ENCODE measurements at places on chromosomes 6 and 20.

- peak; percentile 59 for DNase-seq
These were observed at the start of gene TDRD6 for GRCh38 chr6:46687619-46688097. Gene TDRD6, plus strand, starts transcription at chr6:46687885. Its CDS starts 244 bp downstream, at chr6:46688129.

DNA sequence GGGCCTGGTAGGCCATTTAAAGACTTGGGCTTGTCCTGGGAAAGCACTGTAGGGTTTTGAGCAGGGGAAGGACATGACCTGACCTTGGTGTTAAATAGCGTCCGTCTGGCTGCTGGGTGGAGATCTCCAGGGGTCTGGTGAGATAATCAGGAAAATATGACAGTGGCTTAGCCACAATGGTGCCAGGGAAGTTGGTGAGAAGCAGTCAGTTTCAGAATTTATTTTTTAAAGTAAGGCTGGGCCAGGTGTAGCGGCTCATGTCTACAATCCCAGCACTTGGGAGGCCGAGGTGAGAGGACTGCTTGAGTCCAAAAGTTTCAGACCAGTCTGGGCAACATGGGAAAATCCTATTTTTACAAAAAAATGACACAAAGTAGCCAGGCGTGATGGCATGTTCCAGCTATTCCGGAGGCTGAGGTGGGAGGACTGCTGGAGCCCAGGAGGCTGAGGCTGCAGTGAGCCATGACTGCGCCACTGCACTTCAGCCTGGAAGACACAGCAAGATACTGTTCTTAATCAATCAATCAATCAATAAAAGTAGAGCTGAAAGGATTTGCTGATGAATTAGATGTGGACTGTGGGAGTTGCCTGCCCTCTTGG lies 41.4 kb downstream of the BCL2L1 start:
- DNase-seq, result no peak

DNA sequence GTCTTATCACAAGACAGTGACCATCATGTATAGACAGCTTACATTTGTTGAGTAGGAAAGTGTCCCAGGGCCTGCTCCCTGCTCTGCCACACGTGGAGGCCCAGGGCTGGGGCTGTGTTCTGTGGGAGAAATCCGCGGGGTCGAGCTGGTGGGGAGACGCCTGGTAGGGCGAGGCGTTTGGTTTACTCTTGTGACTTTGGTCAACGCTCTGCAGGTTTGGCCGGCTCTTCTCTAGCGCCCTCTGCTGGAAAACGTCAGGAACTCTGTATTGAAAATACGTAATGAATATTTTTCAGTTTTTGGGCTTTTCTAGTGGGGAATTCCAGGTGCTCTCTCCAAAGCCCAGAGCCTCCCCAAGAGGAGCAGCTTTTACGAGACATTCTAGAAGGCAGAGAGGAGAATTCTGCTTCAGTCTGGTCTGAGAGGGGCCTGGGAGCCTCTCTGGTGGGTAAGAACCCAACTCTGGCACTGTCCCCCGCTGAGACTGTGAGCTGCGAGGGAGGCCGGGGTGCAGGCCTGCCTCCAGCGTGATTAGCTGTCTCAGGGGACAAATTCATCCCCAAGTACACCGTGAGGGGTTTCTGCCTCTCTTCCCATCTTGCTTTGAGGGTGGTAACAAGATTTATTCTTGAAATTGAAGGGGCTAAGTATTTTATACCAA lies 112.6 kb upstream of the RALGAPA2 start:
- DNase-seq, result peak; percentile 85

DNA sequence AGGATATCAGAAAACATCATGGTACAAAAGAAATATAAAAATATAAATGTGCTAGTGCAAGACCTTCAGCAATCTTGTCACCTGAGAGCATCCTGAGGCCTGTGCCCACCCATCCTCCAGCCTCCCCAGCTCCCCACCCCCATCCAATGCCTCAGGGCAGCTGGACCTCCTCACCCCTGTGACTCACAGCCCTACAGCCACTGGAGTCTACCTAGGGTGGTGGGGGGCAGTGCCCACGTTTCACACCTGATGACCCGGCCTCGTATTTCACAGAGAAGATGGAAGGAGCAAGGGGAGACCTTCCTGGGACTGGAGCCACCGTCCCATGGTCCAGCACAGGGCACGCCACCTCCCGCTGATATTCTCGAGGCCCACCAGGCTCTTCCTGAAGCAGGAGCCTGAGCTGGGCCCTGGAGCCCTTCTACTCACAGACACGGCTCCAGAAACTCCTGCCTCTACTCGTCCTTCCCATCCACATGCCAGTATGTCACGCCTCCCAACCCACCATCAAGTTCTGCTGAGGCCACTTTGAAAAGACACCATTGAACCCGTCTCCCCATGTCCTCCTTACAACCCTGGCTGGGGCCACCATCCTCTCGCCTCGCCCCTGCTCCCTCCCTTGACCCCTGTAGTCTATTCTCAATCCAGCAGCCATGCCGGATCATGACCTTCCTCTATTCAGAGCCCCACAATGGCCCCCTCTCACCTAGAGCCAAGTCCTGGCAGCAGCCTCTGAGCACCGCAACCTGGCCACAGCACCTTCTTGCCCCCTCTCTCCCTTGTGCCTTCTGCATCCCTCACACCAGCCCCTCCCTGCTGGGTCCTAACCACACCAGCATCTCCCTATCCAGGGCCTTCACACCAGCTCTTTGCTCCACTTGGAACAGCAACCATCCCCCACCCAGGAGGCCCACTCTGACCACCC lies 13.3 kb downstream of the APMAP start:
- no peak for DNase-seq

- peak; percentile 39 for DNase-seq
These were observed 199.0 kb upstream of the HS3ST5 start for GRCh38 chr6:114541794-114542193.

- no peak for DNase-seq
These were observed 19.6 kb downstream of the WFDC2 start for GRCh38 chr20:45489083-45489531.

- no peak for DNase-seq
These were observed 465.1 kb upstream of the CHD6 start for GRCh38 chr20:42083280-42083679.

- peak; percentile 67 for DNase-seq
These were observed 357.3 kb upstream of the JARID2 start for GRCh38 chr6:14888575-14889000.

DNA sequence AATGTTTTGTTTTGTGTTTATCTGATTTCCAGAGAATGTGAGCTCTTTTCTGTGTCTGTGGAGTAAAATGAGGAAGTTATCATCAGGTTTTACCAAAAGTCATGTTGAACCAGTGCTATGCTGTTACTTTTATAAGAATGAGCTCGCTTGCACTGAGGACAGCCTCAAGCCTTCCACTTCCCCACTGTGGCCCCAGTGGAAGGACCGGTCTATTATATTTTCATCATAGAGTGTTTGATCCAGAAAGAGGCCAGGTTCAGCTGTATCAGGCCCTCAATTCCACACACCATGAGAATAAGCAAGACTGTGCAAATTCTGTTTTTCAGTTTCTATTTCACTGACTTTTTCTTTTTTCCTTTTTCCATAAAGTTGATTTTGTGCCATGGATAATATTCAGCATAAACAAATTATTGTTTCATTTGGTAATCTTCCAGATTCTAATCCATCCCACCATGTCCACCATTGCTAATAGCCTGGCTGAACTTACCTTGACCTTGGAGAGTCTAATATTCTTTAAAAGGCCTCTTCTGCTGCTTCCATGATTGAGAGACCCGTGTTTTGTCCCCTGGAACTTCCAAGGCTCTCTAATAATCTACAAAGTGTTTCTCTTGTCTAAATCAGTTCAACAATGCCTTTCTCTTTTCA lies 286.2 kb downstream of the THBS2 start:
- no peak for DNase-seq

DNA sequence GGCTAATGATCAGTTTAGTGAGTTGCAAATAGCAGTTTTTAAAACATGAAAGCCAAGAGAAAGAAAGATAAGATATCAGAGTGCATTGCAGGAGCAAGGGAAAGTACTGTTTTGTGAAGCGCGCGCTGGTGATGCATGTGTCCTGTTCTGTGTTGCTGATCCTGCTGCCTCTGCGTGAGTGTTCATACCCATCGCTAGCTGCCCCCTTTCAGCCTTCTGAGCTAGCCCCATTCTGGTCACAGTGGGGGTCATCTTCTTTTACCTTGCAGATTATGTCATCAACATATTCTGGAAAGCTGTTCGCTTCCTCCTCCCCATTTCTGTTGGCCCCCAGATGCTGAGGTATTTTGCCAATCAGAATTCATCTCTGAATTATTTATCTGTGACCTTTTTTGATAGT lies 1.9 kb downstream of the MRAP2 start:
- no peak for DNase-seq

DNA sequence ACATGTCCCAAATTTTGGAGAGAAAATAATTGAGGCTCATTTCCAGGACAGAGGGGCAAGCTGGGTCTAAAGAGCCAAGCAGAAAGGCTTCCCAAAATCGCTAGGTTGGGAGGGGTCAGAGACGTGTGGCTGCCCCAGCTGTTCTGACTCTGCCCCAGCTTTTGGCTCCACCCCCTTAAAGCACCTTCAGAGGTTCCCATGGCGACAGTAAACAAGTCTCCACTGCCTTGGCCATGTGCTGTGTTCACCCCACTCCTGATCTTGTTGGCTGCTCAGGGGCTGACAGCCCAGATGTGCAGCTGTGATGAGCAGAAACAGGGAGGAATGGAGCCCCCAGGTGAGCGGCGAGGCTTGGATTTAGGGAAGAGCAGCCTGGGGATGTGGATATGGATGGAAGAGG lies 72.8 kb upstream of the SPTLC3 start:
- DNase-seq, result no peak

DNA sequence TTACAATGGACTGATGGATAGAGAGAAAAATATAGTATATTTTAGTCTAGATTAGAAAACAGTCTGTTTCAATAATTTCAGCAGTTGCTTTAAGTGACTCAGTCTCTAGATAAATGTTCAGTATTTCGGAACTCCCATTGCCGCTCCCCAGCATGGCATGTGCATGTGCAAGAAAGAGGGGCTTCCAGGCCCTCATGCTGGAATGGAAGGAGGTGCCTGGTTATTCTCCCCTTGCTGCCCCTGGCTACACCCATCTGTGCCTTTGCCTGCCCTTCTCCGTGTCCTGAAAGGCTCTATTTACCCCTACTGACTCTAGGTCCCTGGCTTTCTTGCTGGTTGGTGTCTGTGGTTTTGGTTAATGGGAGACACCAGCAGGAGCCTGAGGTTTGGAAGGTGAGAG lies 115.7 kb upstream of the IFNGR1 start:
- DNase-seq, result no peak

- no peak for DNase-seq
These were observed 530 bp upstream of the NEDD9 start for GRCh38 chr6:11232770-11233626.

- no peak for DNase-seq
These were observed 11.0 kb downstream of the ROS1 start for GRCh38 chr6:117414770-117415169.

GRCh38 chr6:46690911-46691451 lies 3.3 kb downstream of the TDRD6 start:
- no peak for DNase-seq

GRCh38 chr6:43990627-43991619 lies 136.3 kb downstream of the MRPL14 start:
- no peak for DNase-seq

DNA sequence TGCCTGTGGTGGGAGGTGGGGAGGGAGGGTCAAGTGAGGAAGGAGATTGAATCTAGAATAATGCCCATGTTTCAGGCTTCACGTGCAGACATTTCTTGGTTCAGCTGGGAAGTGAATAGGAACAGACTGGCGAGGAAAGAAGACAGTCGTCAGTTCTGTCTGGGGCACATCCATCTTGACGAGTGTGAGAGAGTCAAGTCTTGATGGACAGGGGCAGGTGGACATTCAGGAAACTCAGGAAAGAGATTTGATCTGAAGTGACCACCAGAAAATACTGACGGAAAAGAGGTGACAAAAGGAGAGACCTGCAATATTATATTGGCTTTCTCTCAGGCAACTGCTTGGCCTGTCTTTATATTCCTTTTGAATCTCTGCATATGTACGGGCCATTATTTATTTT lies 68.6 kb downstream of the ESR1 start:
- no peak for DNase-seq

- no peak for DNase-seq
These were observed 4.9 kb upstream of the BEND6 start for GRCh38 chr6:56949925-56950495.
